ENCODE measurements at places on chromosomes 5 and 9.
A peak's percentile ranks its signal among the peaks of the same experiment; 100 is the strongest.

- H3K27me3 ChIP-seq, result peaks cover 19% of the 10 kb centered on the region
- H3K4me3 ChIP-seq, result no peak overlapping the region
- H3K4me1 ChIP-seq, result no peaks in the 10 kb centered on the region
- H3K36me3 ChIP-seq, result no peaks in the 10 kb centered on the region
- no peak for DNase-seq
- H3K27ac ChIP-seq, result no peak overlapping the region
Measured at GRCh38 chr9:36959681-36960574, 74.1 kb downstream of the PAX5 start.

DNA sequence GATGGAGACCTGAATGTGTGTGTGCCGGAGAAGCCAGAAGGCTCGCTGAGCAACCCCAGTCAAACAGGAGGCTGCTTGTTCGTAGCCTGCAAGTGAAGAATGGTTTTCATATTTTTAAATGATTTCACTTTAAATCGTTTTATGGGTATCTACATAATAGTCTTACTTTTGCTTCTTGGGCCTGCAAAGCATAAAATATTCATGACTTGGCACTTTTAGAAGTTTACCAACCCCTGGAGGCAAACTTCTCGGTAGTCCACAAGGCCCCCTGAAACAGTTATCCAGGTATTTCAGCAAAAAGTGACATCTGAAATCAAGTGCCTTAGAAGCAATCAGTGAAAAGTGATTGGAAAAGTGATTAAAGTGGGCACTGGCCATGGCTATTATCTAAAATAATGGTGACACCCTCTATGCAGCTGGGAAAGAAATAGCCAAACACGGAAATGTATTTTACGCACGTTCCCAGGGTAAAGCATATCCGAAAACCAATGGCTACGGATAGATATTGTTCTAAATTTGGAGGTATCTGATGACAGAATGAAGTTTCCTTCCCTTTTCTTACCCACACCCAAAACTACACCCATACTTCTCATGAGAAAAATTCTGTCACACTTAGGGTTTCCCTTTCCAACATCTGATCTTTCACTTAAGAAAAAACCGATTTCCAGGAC lies 39.0 kb downstream of the RAPGEF1 start:
- peaks cover 62% of the 10 kb centered on the region for H3K4me1 ChIP-seq
- H3K27ac ChIP-seq, result peak overlapping the region; percentile 29
- H3K4me3 ChIP-seq, result no peak overlapping the region

DNA sequence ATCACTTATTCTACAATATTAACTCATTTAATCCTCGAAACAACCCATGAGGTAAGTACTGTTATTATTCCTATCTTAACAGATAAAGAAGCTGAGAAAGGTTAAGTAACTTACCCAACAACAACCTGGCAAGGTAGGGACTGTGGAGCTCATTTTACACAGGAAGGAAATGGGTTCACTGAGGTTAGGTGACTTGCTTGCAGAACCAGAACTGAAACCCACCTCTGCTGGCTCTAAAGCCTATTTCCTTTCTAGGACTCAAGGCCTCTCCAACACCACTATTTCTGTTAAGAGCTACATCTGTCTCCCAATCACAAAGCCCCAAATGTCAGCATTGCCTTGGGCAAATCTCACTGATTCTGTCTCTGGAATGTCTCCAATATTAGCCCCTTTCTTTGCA lies 38.9 kb upstream of the IFNK start:
- H3K36me3 ChIP-seq, result no peaks in the 10 kb centered on the region
- H3K4me1 ChIP-seq, result peaks cover 16% of the 10 kb centered on the region
- DNase-seq, result no peak
- H3K4me3 ChIP-seq, result no peak overlapping the region
- no peak overlapping the region for H3K27ac ChIP-seq
- no peaks in the 10 kb centered on the region for H3K27me3 ChIP-seq

GRCh38 chr5:99317136-99317535 lies 388.3 kb upstream of the CHD1 start:
- no peak overlapping the region for H3K4me3 ChIP-seq
- H3K27ac ChIP-seq, result no peak overlapping the region
- no peak for DNase-seq
- H3K4me1 ChIP-seq, result no peaks in the 10 kb centered on the region
- H3K27me3 ChIP-seq, result no peaks in the 10 kb centered on the region

GRCh38 chr9:98854266-98854665 lies 46.8 kb downstream of the GALNT12 start:
- peaks cover 4% of the 10 kb centered on the region for H3K27me3 ChIP-seq
- peaks cover 8% of the 10 kb centered on the region for H3K4me1 ChIP-seq
- DNase-seq, result no peak
- no peak overlapping the region for H3K4me3 ChIP-seq
- no peaks in the 10 kb centered on the region for H3K36me3 ChIP-seq
- no peak overlapping the region for H3K27ac ChIP-seq

GRCh38 chr5:83471405-83472212 lies at the start of gene VCAN:
TSS of gene VCAN (plus strand) at chr5:83471744. CDS start at chr5:83483519, 11,775 bp downstream.
- H3K36me3 ChIP-seq, result peaks cover 1% of the 10 kb centered on the region
- H3K4me1 ChIP-seq, result peaks cover 34% of the 10 kb centered on the region
- H3K4me3 ChIP-seq, result peak within 1 kb of the TSS; percentile 61
- peak; percentile 4 for DNase-seq
- H3K27ac ChIP-seq, result no peak within 1 kb of the TSS
- peaks cover 86% of the 10 kb centered on the region for H3K27me3 ChIP-seq

DNA sequence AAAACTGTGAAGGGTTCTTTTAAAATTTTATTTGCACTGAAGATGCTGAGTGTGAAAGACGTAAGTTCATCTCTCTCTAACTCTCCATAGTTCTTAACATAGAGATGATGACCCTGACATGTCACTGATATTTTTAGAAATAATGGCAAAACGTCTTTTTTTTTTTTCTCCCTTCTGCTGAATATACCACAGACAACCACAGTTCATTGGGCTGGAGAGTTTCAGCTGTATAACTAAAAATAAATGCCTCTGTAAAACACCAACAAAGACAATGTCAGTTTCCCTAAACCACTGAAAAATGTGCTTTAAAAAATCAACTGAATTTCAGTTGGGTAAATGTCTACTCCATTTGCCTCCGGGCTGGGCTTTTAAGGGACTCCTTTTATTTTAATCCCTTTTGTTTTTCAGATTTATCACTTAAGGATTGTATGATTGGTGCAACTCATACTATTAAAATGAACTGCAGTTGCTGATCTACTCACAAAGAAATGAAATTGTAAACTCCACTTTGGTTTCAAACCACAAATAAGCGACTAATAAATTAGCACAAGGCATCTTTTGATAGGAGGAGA lies 830.9 kb upstream of the WWC1 start:
- no peak overlapping the region for H3K27ac ChIP-seq
- H3K27me3 ChIP-seq, result no peaks in the 10 kb centered on the region
- DNase-seq, result no peak
- H3K4me3 ChIP-seq, result no peak overlapping the region

GRCh38 chr5:112641515-112642110 lies 96.1 kb upstream of the APC start:
- H3K27me3 ChIP-seq, result peaks cover 15% of the 10 kb centered on the region
- no peaks in the 10 kb centered on the region for H3K4me1 ChIP-seq
- DNase-seq, result no peak
- H3K36me3 ChIP-seq, result no peaks in the 10 kb centered on the region

DNA sequence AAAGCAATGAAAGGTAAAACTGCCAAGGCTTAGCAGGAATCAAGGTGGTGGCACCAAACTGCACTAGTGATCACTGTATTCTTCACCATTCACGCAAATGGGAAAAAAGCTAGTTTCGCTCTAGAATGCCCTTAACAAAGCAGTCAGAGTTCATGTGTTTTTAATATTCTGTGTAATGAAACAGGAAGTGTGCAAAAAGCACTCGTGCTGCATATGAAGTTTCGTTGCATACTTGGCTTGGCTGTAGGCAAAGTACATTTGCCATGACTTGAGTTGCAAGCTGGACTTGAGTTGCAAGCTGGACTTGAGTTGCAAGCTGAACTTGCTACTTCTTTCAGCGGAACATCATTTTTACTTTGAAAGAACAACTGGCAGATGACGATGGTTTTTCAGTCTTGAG lies 55.4 kb downstream of the FOXI1 start:
- H3K27me3 ChIP-seq, result peaks cover 2% of the 10 kb centered on the region
- no peak overlapping the region for H3K27ac ChIP-seq
- H3K4me1 ChIP-seq, result no peaks in the 10 kb centered on the region
- no peak overlapping the region for H3K4me3 ChIP-seq
- DNase-seq, result no peak

GRCh38 chr5:104706600-104706999 lies 1144.0 kb upstream of the NUDT12 start:
- H3K27ac ChIP-seq, result no peak overlapping the region
- no peaks in the 10 kb centered on the region for H3K27me3 ChIP-seq
- H3K4me1 ChIP-seq, result no peaks in the 10 kb centered on the region
- no peak for DNase-seq

DNA sequence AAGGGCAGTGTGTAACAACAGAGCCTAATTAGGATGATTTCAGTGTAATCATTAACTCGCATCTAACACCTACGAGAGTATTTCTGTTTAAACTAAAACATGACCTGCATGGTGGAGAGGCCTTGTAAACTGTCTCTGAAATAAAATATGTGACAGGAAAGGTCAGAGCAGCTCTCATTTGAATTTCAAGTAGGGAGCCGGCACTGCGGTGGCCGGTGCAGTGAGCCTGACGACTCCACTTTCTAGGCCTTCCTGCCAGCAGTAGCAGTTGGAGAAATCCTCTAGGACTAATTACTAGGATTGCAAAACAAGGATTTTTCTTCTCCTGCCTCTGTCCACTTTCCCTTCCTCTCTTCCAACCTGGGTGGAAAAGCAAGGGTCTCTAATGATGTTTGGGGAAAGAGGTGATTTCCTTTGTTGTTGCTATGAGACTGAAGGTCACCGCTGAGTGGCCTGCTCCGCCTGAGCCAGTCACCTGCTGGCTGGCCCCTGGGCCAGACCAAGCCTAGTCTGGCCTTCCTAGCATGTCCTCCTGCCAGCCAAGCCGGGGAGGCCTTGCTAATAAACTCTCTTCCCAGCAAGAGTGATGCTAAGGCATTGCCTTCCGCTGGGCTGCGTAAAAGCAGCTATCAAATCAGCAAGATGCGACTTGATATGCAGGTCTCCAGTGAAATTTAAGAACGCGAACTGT lies 245.7 kb downstream of the PSAT1 start:
- H3K4me1 ChIP-seq, result no peaks in the 10 kb centered on the region
- H3K27me3 ChIP-seq, result no peaks in the 10 kb centered on the region
- H3K4me3 ChIP-seq, result no peak overlapping the region
- DNase-seq, result no peak

- H3K27ac ChIP-seq, result no peak overlapping the region
- H3K36me3 ChIP-seq, result no peaks in the 10 kb centered on the region
- no peak for DNase-seq
- no peak overlapping the region for H3K4me3 ChIP-seq
Measured at GRCh38 chr9:27505744-27506161, 18.3 kb upstream of the IFNK start.

- H3K27ac ChIP-seq, result no peak overlapping the region
- no peak for DNase-seq
- no peak overlapping the region for H3K4me3 ChIP-seq
- H3K36me3 ChIP-seq, result no peaks in the 10 kb centered on the region
Measured at GRCh38 chr5:115330830-115331229, 34.4 kb upstream of the CCDC112 start.

GRCh38 chr9:9079473-9079872 lies 1279.9 kb upstream of the DMAC1 start:
- no peaks in the 10 kb centered on the region for H3K27me3 ChIP-seq
- H3K4me3 ChIP-seq, result no peak overlapping the region
- H3K4me1 ChIP-seq, result no peaks in the 10 kb centered on the region
- H3K36me3 ChIP-seq, result no peaks in the 10 kb centered on the region

- H3K27ac ChIP-seq, result no peak overlapping the region
- peaks cover 50% of the 10 kb centered on the region for H3K27me3 ChIP-seq
- H3K36me3 ChIP-seq, result no peaks in the 10 kb centered on the region
- no peak overlapping the region for H3K4me3 ChIP-seq
- no peaks in the 10 kb centered on the region for H3K4me1 ChIP-seq
Measured at GRCh38 chr5:112183103-112183711, 235.9 kb downstream of the EPB41L4A start.

- H3K4me1 ChIP-seq, result no peaks in the 10 kb centered on the region
- no peaks in the 10 kb centered on the region for H3K27me3 ChIP-seq
- H3K27ac ChIP-seq, result no peak overlapping the region
- no peak overlapping the region for H3K4me3 ChIP-seq
- no peak for DNase-seq
Measured at GRCh38 chr5:169347786-169348185, 46.8 kb upstream of the SLIT3 start.

GRCh38 chr5:113199122-113199905 lies 222.7 kb downstream of the DCP2 start:
- no peak overlapping the region for H3K27ac ChIP-seq
- no peak for DNase-seq
- no peak overlapping the region for H3K4me3 ChIP-seq
- no peaks in the 10 kb centered on the region for H3K36me3 ChIP-seq
- no peaks in the 10 kb centered on the region for H3K4me1 ChIP-seq

- peak overlapping the region; percentile 90 for H3K27ac ChIP-seq
- peak; percentile 53 for DNase-seq
- peaks cover 29% of the 10 kb centered on the region for H3K4me1 ChIP-seq
- peaks cover 24% of the 10 kb centered on the region for H3K36me3 ChIP-seq
- H3K27me3 ChIP-seq, result no peaks in the 10 kb centered on the region
- peak overlapping the region; percentile 67 for H3K4me3 ChIP-seq
Measured at GRCh38 chr5:179819296-179820126, 1.2 kb upstream of the SQSTM1 start.

- H3K27ac ChIP-seq, result no peak overlapping the region
- peaks cover 7% of the 10 kb centered on the region for H3K4me1 ChIP-seq
- H3K27me3 ChIP-seq, result no peaks in the 10 kb centered on the region
Measured at GRCh38 chr5:126868338-126869004, 91.5 kb downstream of the LMNB1 start.

- no peaks in the 10 kb centered on the region for H3K27me3 ChIP-seq
- H3K4me3 ChIP-seq, result no peak overlapping the region
- no peaks in the 10 kb centered on the region for H3K4me1 ChIP-seq
- no peak for DNase-seq
- no peak overlapping the region for H3K27ac ChIP-seq
Measured at GRCh38 chr5:129406440-129406839, 53.7 kb upstream of the ADAMTS19 start.

- no peaks in the 10 kb centered on the region for H3K36me3 ChIP-seq
- DNase-seq, result no peak
- no peak overlapping the region for H3K27ac ChIP-seq
- peaks cover 20% of the 10 kb centered on the region for H3K4me1 ChIP-seq
Measured at GRCh38 chr9:129716091-129716490, 36.8 kb downstream of the PTGES start.

GRCh38 chr9:94780516-94780950 lies 54.0 kb downstream of the AOPEP start:
- peak; percentile 33 for DNase-seq
- H3K27me3 ChIP-seq, result peaks cover 3% of the 10 kb centered on the region
- H3K4me3 ChIP-seq, result no peak overlapping the region
- no peak overlapping the region for H3K27ac ChIP-seq
- no peaks in the 10 kb centered on the region for H3K4me1 ChIP-seq

DNA sequence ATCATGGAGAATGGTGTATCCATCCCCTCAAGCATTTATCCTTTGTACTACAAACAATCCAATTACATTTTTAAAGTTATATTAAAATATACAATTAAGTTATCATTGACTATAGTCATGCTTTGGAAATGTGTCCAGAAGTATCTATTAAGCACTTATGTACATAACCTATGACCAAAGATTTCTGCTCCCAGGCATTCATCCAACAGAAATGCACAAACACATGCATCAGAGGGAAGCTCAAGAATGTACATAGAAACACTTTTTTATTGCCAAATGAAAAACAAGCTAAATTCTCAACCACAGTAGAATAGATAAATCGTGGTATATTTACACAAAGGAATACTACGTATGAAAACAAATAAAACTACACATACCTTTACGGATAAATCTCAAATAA lies 700.5 kb upstream of the ZNF608 start:
- no peak overlapping the region for H3K4me3 ChIP-seq
- no peaks in the 10 kb centered on the region for H3K4me1 ChIP-seq
- no peaks in the 10 kb centered on the region for H3K27me3 ChIP-seq
- DNase-seq, result no peak

Data from T-helper 2 cell treated with Interferon-gamma antibody and Interleukin-4, amounts not matched to agents 5 μg/mL and 100 μg/mL, for 36 hours (primary cell).